ENCODE measurements at places on chromosomes 6 and 20. TPM values are rescaled to one million over a fixed set of nuclear protein-coding genes. Genes with fewer than 3 reads are reported as not detected.

DNA sequence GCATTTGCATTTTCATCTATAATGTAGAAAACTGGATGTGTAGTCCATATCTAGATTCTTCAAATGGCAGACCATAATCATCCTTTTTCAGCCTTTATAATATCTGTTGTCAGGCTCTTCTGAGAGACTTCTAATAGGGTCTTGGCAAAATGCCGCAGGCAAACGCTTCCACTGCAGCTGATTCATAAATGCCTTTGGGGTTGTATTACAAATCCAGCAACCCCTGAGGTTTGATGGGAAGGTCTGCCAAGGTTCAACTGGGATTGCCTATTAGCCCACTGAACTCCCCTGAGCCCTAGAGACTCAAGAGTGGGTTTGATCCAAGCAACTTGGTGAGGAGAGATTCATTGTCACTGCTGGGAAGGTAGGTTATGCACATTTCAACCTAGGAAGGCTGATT, 365.2 kb upstream of the POU3F2 start:
- no peak for DNase-seq

The HTR1B gene
- total RNA-seq = not detected

The CRISP2 gene
- total RNA-seq = 0.52 TPM

DNA sequence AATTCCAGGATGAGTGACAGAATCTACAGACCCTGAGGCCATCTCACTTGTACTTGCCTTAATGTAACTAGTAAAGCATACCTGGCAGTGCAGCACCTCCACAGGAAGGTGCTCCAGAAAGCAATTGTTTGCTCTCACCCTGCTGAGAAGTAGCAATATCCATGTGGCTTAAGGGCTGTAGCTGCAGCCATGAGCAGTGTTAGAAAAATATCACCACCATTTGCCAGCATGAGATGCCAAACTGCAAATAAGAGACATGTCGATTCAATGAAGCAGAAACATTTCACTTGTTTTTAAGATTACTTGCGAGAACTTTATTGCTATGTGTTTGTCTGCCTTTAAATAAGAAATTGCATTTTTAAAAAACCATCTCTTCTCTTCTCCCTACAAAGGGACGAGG, 151.5 kb downstream of the PRL start:
- DNase-seq = no peak

The DNAH8 gene
- total RNA-seq = 15.6 TPM

The CDSN gene
- total RNA-seq = not detected

DNA sequence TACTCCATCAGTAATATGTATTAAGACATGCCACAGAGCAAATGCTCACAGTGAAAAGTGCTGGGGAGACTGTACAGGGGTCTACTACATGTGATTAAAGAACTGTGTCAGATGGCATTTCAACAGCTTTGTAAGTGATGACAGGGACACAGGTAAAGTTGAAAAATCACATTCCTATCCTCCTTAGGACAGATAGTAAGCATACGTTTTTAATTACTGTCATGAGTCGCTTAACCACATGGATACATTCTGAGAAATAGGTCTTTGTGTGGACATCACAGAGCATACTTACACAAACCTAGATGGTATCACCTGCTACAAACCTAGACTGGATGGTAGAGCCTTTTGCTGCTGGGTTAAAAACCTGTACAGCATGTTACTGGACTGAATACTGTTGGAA, 645.8 kb upstream of the AGPAT4 start:
- DNase-seq = no peak

DNA sequence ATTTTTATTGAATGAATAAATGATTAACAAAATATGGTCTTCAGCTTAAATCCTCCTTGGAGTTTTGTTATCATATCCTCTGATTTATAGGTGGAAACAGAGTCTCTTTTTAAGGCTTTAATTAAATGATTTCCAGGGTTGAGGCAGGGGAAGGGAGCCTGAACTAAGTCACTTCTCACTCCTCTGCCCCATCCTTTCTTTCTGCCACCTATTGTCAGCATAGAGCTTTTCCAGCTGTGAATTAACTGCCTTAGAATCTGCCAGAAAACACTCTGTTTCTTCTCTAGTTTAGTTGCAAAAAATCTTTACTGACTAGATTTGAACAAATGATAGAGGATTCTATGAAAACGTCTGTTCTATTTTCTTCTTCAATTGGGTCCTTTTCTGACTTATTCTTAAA, 9.8 kb downstream of the OGFRL1 start:
- no peak for DNase-seq

The HMGCLL1 gene
- not detected for total RNA-seq

DNA sequence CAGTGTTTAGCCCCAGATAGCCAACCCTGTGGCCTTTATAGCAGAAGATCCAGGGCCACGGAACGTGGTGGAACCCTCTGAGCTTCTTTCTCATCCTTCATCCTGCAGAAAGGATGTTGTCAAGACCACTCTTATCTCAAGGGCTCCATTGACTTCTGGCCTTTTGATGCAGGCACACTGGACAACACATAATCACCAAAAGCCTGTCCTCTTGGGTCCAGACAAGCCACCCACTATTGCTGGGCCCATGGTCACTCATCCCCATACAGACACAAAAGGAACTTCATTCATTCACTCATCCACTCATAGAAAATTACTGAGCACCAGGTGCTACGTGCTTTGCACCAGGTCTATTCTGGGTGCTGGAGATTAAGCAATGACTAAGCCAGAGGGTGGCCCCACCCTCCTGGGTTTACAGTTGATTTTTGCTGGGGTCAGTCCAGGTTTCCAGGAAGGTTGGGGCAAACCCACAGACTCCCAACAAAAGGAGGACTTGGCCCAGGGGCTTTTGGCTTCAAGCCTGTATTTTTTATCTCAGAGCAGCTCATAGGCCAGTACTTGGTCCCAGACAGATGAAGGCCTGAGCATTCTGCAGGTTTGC, 2.4 kb downstream of the CST8 start:
- DNase-seq = no peak

The ENPP5 gene
- total RNA-seq = 13.6 TPM

The C6orf118 gene
- not detected for total RNA-seq

The SLC22A2 gene
- total RNA-seq = not detected

GRCh38 chr20:13263451-13263850, 42.4 kb downstream of the ISM1 start:
- DNase-seq = no peak

The ANGPT4 gene
- not detected for total RNA-seq

DNA sequence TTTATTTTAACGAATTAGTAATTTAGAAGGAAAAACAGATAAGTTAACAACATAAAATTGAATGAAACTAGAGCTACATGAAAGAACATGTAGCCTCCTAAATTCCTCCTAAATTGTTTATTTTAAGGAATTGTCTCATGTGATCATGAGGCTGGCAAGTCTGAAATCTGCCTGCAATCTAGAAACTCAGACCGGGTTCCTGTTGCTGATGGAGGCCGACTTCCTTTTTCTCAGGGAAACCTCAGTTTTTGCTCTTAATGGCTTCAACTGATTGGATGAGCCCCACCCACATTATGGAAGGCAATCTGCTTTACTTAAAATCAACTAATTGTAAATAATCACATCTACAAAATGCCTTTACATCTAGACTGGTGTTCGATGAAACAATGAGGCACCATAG, 267.6 kb upstream of the PRND start:
- DNase-seq = no peak

The SLC4A11 gene
- 0.60 TPM for total RNA-seq

GRCh38 chr6:537114-537513, 119.8 kb downstream of the HUS1B start:
- DNase-seq = no peak

- DNase-seq = no peak
Observed at GRCh38 chr20:63573647-63574131, 350 bp downstream of the HELZ2 start.

The STK38 gene
- total RNA-seq = 51.8 TPM

DNA sequence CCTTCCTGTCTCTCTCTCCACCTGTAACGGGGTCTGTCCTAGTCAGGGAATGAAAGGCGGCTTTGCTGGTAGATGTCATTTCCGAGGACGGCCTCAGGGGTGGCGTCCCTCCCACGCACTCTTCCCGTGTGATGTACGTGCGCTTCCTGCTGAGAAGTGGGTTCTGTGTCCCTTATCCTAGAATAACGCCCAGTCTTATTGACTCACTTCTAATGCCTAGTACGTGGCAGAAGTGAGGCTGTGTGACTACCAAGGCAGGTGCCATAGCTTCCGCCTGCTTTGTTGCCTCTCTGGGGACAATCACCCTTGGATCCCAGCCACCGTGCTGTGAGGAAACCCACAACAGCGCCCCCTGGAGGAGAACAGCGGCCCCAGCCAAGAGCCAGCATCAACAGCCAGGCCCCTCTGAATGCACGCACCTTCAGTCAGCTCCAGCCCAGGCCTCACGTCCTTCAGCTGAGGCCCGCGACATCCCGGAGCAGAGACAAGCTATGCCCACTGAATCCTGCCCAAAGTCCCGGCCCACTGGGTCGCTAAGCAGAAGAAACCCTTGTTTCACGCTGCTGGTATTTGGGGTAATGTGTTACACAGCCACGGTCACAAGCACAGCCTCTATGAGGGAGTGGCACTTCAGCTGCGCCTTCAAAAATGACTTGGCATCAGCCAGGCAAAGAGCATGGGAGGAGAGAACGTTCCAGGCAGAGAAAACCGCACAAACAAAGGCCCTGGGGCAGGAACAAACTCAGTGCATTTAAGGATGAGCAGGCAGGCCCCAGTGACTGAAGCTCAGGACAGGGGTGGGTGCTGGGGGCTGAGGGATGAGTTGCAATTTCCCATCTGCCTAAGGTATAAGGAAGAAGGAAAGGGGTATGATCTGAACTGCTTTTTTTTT, 224.2 kb downstream of the NFATC2 start:
- DNase-seq = no peak

The ESR1 gene
- total RNA-seq = 6.4 TPM

DNA sequence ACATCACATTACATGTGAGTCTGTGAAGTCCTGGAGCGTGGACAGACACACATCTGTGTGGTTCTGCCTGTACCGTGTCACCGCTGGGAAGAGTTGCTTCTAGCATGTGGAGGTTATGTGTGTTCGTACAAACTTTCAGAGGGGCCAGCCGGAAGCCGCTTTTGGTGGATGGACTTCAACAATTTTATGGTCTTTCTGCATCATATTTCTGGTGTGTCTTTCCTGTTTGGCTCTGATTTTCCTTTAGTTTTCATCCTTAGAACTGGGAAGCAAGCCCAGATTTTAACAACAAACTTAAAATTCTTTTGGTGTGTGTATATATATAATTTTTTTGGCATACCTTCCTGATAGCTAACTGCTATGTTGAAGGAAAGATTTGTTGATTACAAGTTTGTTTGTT, 71.2 kb downstream of the TIAM2 start:
- DNase-seq = no peak

The SCRT2 gene
- total RNA-seq = 0.09 TPM

The FGD2 gene
- 316 TPM for total RNA-seq

- no peak for DNase-seq
Observed at GRCh38 chr6:24076011-24076410, 50.0 kb upstream of the NRSN1 start.

DNA sequence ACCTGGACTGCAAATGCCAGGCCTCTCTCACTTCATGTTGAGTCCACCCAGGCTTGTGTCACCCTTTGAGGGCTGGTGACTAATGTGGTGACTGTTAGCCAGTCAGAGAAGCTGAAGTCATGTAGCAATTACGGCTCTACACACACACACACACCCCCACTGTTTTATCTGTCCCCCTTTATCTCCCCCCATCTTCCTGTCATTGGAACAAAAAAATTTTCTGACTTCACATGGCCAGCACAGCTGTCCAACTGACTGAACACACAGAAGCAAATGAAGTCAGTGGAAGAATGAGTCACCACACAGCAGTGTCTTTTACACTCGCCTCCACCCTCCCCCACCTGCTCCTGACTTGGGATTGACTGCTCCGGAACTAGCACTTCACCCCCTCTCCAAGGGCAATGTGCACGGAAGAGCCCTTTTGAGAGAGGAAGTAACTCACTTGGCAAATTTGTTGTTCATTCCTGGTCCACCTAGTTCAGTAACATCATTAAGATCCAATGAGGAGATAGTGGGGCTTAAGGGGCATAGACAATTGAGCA, 198.0 kb downstream of the RNF144B start:
- DNase-seq = no peak

DNA sequence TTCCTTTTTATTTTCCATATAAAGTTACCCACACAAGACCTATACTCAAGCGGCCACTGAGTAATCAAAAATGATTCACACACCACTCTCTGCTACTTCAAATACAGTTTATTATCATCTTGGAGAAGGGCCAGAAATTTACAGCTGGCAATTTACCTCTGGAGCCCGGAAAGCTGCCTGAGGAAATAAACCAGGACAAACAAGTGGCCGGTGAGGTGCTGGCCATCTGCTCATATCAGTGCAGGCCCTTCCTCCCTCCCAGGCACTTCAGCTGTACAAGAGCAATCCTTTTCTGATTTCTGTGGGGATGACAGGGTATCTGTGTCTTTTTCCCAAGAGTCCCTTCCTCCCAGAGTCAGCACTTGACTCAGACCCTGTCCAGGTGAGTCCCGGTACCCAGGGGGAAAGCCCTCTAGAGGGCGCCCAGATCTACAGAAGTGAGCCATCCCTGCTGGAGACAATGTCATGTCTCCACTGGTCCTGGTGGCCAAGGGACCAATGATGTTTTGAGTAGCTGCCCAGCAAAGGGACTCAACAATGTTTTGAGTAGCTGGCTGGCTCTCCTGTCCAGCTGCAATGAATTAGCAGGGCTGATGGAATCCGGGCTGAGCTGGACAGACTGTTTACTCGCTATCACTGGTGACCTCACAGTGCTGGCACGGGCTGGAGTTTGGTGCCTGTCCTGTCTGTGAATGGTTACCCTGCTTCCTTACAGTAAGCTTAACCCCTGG, 23.6 kb downstream of the LRP11 start:
- DNase-seq = no peak

All from spleen (tissue), 13 donors.